ENCODE measurements at places on chromosomes 1 and 21. TPM values are rescaled to one million over a fixed set of nuclear protein-coding genes. Genes with fewer than 3 reads are reported as not detected.

DNA sequence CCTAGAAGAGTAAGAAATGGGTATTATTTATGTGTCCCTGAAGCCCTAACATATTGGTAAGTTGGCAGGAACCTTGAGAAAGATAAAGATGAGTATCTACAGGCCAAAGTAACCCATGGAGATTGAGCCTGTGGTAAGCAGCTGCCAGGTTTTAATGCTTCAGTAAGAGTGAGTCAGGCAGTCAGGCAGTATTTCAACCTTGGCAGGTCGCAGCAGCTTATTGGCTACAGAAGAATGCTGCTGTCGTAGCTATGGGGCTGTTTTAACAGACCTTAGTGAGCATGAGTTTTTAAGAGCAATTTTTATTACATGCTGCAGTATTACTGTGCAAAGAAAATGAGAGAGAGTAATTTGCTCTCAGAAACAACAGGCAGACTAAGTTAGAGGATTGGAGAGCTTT is 10.3 kb upstream of the SLC30A10 start:
- peak; percentile 62 for DNase-seq

GRCh38 chr1:53084589-53084971 is 22.6 kb downstream of the PODN start:
- no peak for DNase-seq

- DNase-seq: no peak
Observed at GRCh38 chr1:25023190-25023578, 93.1 kb upstream of the RUNX3 start.

DNA sequence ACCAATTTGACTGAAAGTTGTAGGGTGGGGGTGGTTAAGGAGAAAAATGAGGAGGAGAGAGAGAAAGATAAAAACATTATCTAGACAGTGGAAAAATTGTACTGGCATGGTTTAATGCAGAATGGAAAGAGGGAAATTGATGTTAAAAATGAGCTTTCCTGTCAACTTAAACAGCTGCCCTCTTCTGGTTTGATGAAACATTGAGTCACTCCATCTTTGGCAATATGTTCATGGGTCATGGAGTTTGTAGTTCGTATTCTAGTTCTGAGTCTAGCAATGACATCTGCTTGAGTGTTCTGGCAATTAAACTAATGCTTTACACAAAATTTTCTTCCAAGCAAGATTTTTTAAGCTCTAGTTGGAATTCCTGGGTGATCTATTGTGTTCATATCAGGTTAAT is 9.6 kb downstream of the ZNF648 start:
- no peak for DNase-seq

GRCh38 chr1:244361764-244362473 is 89.8 kb downstream of the ADSS2 start:
- peak; percentile 58 for DNase-seq

GRCh38 chr1:117295001-117295400 is 72.2 kb upstream of the MAN1A2 start:
- DNase-seq: no peak

GRCh38 chr1:26537951-26538352 is 8.4 kb downstream of the RPS6KA1 start:
- DNase-seq: no peak

DNA sequence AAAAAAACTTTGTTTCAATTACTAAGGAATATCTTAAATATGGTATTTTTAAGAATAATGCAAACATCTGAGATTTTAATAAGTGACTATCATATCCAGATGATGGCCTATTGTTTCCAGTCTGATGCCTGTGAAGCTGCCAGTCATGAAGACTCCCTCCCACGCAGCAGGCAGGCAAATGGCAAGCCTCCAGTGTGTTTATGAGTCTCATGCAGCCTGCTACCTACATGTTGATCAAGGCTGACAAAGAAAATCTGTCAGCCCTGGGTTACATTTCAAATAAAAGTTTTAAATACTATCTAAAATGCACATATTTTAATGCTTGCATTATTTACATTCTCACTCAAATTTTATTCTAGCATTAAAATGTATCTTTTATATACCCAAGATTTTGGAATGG is 137.6 kb upstream of the RNPC3 start:
- DNase-seq: no peak

- no peak for DNase-seq
Observed at GRCh38 chr21:38837806-38838461, 32.2 kb downstream of the ETS2 start.

ADAM15 gene
- 71.8 TPM for total RNA-seq

LDLRAD1 gene
- not detected for total RNA-seq

PLCH2 gene
- 2.2 TPM for total RNA-seq

RIMKLA gene
- total RNA-seq: 0.67 TPM

NT5C1A gene
- 0.73 TPM for total RNA-seq

PDZK1 gene
- 0.56 TPM for total RNA-seq

KPRP gene
- total RNA-seq: not detected

Measured in thyroid gland (tissue), 4 donors.